Effector memory CD8-positive, alpha-beta T cell (primary cell): ENCODE measurements at places on chromosomes 5 and 9.

- DNase-seq, result no peak
These were observed 25.5 kb upstream of the RUSC2 start for GRCh38 chr9:35464141-35465025.

DNA sequence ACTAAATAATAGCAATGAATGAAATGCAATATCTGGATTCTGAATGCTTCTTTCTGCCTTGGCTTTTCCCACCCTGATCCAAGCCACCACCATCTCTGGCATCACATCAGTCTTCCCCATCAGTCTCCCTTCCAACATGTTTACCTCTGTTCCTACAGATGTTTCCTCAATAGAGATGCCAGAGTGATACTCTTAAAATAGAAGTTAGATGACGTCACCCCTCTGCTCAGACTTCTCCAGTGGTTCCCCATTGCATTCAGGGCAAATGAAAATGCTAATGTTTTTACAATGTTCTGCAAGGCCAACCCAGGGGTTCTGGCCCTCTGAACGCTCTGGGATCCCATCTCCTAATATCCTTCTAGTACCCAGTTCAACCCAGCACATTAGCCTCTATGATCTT is 305.8 kb downstream of the TRIM32 start:
- DNase-seq, result no peak

GRCh38 chr9:101977614-101978210 is 239.3 kb upstream of the GRIN3A start:
- DNase-seq, result no peak

DNA sequence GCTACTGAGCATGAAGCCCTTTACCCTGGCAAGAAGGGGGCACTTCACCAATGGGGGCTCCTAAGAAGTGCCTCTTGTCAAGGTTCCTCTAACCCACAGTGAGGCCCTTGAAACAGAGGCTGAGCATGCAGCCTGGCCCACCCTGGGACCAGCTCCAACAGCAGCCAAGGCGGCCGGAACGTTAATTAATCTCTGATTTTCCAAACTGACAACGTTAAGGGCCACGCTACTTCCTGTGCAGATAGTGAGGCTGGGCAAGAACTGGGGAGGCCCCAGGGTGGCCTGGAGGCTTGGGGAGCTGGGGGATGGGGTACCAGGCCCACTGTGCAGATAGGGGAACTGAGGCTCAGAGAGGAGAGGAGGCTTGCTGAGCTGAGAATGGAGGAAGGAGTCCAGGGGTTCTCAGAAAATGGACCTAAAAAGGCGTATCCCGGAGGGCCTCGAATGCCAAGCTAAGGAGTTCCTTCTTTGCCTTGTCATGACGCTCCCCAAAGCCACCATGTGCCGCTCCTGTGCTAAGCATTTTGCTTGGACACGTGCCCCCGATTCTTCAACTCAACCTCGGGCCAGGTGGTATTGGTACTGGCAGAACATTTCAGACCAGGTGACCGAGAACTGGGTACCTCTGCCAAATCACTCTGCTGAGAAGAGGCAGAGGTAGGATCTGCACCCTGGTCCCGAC is 72.0 kb upstream of the STXBP1 start:
- no peak for DNase-seq

GRCh38 chr9:20606652-20607051 is 15.6 kb downstream of the MLLT3 start:
- no peak for DNase-seq

DNA sequence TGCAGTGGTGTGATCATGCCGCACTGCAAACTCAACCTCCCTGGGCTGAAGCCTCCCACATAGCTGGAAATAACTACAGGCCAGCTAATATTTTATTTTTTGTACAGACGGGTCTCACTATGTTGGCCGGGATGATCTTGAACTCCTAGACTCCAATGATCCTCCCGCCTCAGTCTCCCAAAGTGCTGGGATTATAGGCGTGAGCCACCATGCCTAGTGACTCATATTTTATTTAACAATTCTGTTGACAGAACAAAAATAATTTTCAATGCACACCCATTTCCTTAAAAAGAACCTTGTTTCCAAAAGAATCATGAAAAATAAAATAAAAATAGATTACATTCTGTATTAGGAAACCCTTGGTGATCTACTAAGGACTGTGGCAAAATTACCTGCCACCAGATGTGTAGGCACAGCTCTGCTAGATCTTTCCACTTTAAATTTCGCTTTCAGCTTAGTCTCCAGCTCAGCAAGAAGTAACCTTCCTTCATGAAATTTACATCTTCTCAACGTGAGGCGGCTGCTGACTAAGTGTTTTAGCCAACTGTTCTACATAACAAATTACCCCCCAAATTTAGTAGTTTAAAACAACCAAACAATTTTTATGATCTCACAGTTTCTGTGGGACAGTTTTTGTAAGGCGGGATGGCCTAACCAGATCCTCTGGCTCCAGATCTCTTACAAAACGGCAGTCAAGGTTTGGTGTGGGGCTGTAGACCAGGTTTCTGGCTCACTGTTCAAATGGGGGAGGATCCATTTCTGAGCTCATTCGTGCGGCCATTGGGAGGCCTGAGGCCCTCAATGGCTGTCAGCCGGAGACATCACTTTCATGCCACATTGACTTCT is 32.6 kb upstream of the GOLPH3 start:
- no peak for DNase-seq

GRCh38 chr5:56299212-56299611 is 66.1 kb upstream of the ANKRD55 start:
- DNase-seq, result no peak

GRCh38 chr9:124220946-124221451 is 36.8 kb upstream of the NEK6 start:
- no peak for DNase-seq

DNA sequence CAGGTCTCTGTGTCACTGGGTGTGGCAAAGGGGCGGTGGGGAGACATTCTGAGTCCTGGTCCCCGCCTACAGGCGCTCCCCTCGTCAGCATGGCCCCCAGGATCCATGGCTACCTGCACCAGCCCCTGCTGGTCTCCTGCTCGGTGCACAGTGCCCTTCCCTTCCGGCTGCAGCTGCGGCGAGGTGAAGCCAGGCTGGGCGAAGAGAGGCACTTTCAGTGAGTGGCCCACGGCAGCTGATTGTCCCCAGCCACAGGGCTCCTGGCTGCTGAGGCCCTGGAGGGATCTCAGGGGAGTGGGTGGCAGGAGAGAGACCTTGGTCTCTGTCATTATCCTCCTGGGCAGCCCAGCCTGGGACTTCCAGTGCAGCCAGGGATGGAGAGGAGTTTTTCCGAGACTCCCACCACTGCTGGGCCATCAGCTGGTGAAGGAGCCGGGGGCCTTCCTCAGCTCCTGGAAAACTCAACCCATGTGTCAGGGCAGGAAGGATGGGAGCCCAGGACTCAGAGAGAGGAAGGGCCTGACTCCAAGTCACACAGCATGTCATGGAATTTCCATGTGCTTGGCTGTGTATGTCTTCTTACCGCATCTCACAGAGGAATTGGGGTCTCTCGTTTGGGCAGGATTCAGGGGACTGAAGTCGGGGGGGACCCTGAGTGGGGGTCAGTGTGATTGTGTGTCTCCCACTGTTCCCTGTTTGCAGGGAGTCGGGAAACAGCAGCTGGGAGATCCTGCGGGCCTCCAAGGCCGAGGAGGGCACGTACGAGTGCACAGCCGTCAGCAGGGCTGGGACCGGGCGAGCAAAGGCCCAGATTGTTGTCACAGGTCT is 37.4 kb downstream of the HMCN2 start:
- no peak for DNase-seq

- DNase-seq, result no peak
These were observed 276.2 kb upstream of the TNC start for GRCh38 chr9:115393976-115394775.

GRCh38 chr5:159549046-159549445 is 218.8 kb upstream of the IL12B start:
- no peak for DNase-seq

GRCh38 chr9:34403554-34404380 is 27.1 kb upstream of the MYORG start:
- DNase-seq, result peak; percentile 48

DNA sequence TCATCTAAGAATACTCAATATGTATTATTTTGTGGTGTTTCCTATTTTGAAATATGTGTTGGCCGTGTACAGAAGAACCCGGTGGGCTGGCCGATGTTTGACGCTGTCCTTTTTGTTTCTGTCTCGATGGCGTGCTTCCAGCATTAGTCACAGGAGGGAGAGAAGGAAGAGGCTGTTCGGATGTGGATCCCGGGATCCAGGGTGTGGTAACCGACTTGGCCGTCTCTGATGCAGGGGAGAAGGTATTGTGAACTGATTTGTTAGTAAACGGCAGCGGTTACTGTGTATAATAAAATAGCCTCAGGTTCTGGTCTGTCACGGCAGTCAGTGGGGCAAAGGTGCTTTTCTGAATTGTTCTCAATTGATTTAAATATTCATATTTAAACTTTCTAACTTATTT is 275.0 kb downstream of the ARHGEF28 start:
- DNase-seq, result no peak

DNA sequence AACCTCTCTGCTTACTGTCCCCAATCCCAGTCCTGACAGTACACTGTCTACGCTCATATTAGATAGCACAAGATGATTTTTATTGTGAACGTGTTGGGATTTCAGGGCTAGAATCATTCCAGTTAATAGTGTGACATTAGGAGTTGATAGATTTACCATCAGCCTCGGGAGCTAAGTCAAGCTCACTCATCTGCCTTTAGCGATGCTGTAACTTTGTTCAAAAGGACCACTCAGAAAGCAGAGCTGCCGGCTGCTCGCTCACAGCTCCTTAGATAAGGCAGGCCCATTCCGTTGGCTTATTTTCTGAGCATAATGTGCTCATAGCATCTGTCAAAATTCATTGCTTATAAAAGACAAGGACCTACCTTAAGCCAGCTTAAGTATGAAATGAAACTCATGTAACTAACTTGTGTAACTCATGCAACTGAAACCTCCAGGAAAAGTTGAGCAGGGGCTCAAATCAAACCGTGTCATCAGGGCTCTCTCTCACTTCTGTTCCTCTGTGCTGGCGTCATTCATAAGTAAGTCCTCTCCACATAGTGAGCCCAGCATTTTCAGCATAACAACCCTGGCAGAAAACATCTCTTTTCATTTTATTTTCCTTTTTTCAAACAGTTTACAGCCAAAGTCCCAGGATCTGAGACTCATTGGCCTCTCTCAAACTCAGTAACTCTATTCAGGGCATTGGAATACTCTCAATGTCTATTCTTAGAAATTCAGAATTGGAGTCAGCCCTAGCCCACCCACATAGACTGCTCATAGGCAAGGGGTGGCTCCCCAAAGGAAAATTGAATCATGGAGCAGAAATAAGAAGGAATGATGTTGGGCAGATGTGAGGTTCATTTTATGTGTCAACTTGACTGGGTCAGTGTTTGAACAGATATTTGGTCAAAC is 208.8 kb downstream of the MAN2A1 start:
- DNase-seq, result no peak

GRCh38 chr9:133710661-133711427 is 27.3 kb downstream of the SARDH start:
- no peak for DNase-seq

- no peak for DNase-seq
These were observed 96.2 kb upstream of the PRDM9 start for GRCh38 chr5:23411200-23411599.

GRCh38 chr9:92242260-92243136 is 51.0 kb downstream of the IARS1 start:
- no peak for DNase-seq

- DNase-seq, result no peak
These were observed 169.7 kb upstream of the TBCA start for GRCh38 chr5:77945874-77946273.

DNA sequence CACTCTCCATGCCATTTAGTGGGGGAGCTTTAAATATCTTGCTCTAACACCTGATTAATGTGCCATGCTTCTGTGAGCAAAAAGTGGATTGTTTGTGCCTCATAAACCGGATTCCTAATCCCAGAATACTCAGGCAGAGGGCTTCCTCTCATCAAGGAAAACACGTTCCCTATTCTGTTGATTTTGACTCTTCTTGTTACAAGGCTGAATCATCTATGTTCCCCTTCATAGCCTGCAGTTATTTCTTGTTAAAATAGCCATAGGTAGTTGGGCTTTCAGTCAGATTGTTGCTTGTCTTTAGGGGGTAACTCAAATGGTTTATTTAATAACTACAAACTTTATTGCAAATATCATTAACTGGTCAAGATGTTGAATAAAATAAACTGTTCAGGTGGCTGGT is 26.6 kb downstream of the ROPN1L start:
- no peak for DNase-seq

- no peak for DNase-seq
These were observed 615 bp downstream of the PSMD5 start for GRCh38 chr9:120841930-120842684.

DNA sequence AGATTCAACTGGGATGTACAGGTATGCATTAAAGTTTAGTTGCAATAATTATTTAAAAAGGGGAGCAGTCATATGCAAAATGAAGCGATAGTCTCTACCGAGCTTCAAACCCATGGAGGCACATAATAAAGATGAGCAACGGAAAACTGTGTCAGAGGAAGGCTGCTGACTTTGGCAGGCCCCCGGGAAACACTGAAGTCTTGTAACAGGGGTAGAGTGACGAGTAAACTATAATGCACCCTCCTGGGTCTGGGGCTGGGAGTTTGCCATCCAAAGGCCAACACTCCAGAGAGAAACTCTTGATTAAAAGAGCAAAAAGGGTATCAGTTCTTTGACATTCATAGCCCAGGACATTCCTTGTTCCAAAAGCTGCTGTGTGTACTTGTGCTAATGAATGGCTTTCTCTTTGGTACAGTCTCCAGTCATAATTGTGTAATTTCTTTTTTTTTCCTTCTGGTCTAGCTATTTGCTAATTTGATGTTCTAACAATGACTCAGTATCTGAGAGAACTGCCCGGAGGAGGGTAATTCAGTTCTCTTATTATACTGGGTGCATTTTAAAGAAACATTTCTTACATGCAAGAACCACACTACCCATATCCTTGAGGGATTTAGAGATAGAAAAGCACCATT is 59.2 kb downstream of the TNC start:
- DNase-seq, result no peak

GRCh38 chr5:93079046-93079445 is 502.0 kb downstream of the NR2F1-AS1 start:
- no peak for DNase-seq
